Dermis blood vessel endothelial cell (primary cell): ENCODE measurements at places on chromosomes 13 and 19. TPM values are rescaled to one million over a fixed set of nuclear protein-coding genes. Genes with fewer than 3 reads are reported as not detected.

CEACAM16 gene
- 0.17 TPM in 1 of 2 replicates, not detected in the other for total RNA-seq

POLR2E gene
- 71.5 and 193 TPM in 2 replicates for total RNA-seq

OR10H1 gene
- total RNA-seq, result not detected in 2 replicates

TEKTIP1 gene
- total RNA-seq, result not detected in 2 replicates

POLD1 gene
- 40.8 and 77.4 TPM in 2 replicates for total RNA-seq

ZNF540 gene
- 0.17 and 1.1 TPM in 2 replicates for total RNA-seq

SYNE4 gene
- total RNA-seq, result 0.17 TPM in 1 of 2 replicates, not detected in the other

RASGRP4 gene
- total RNA-seq, result not detected in 2 replicates

ZNF665 gene
- total RNA-seq, result 2.6 and 3.0 TPM in 2 replicates

UQCRFS1 gene
- 33.5 and 34.7 TPM in 2 replicates for total RNA-seq

ETV2 gene
- total RNA-seq, result 0.09 and 0.17 TPM in 2 replicates

KLF1 gene
- 0.17 TPM in 1 of 2 replicates, not detected in the other for total RNA-seq

CD37 gene
- not detected in 2 replicates for total RNA-seq

ZSCAN4 gene
- not detected in 2 replicates for total RNA-seq

TTYH1 gene
- not detected in 2 replicates for total RNA-seq

CFAP97D2 gene
- total RNA-seq, result not detected in 2 replicates

SSC5D gene
- 0.19 and 0.51 TPM in 2 replicates for total RNA-seq

IZUMO4 gene
- 0.65 and 1.5 TPM in 2 replicates for total RNA-seq

CGB7 gene
- total RNA-seq, result not detected in 2 replicates

IL11 gene
- 0.17 TPM in 1 of 2 replicates, not detected in the other for total RNA-seq

ZNF563 gene
- total RNA-seq, result 2.2 TPM in 2 replicates

FAM83E gene
- 0.51 TPM in 1 of 2 replicates, not detected in the other for total RNA-seq

KMT2B gene
- total RNA-seq, result 7.3 and 15.4 TPM in 2 replicates

DCT gene
- not detected in 2 replicates for total RNA-seq

TEAD2 gene
- total RNA-seq, result 74.7 and 101 TPM in 2 replicates

FLT1 gene
- total RNA-seq, result 74.7 and 82.9 TPM in 2 replicates

CEACAM5 gene
- not detected in 2 replicates for total RNA-seq

FRY gene
- total RNA-seq, result 127 TPM in 2 replicates

PSG7 gene
- total RNA-seq, result not detected in 2 replicates

PIK3R2 gene
- 4.8 and 9.7 TPM in 2 replicates for total RNA-seq

NRTN gene
- 0.42 and 0.85 TPM in 2 replicates for total RNA-seq

S1PR5 gene
- total RNA-seq, result under 0.01 TPM in 1 of 2 replicates, not detected in the other

PDE4C gene
- total RNA-seq, result 0.28 and 0.51 TPM in 2 replicates

UFM1 gene
- 43.5 and 55.0 TPM in 2 replicates for total RNA-seq

GPX4 gene
- 281 and 591 TPM in 2 replicates for total RNA-seq

PINLYP gene
- total RNA-seq, result 0.68 and 3.7 TPM in 2 replicates

ZNF726 gene
- 6.1 and 7.8 TPM in 2 replicates for total RNA-seq

F2RL3 gene
- 3.0 and 14.0 TPM in 2 replicates for total RNA-seq

PRTN3 gene
- not detected in 2 replicates for total RNA-seq
